ENCODE measurements at places on chromosomes 1 and 21.

GRCh38 chr21:41611966-41612606 lies 104.1 kb upstream of the TMPRSS2 start:
- DNase-seq, result no peak

DNA sequence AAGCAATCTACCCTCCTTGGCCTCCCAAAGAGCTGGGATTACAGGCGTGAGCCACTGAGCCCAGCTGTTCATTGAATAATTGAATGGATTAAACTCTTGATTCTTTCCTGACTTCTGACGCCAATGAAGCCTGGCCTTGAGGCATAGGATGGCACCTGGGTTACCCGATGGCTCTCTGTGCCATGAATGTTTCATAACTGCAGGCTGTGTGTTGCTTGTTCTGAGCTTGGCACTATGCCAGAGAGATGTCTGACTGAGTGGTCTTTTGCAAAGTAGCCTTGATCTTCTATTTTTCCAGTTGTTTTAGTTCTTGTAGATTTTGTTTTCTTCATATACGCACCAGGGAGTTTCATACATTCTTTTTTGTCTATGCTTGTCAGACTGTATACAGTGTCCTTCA lies 38.5 kb upstream of the AK4 start:
- DNase-seq, result no peak

DNA sequence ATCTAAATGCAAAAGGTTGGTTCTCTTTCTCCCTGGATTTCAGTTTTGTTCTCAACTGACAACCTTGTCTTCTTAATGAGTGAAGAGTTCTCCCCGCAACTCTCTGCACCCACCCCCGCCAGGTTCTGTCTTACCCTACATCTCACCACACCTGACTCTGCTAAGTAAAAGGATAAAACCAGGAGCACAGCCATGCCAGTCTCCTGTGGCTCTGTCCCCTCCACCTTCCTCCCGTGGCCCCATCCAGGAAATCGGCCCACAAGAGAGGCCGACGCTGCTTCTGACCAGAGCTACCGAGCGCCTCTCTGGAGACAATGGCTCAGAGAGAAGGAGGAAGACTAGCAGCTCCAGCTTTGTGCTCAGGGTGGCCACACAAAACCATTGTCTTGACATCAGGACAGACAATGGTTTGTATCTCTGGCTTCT lies 72.2 kb downstream of the PLEKHA6 start:
- no peak for DNase-seq

DNA sequence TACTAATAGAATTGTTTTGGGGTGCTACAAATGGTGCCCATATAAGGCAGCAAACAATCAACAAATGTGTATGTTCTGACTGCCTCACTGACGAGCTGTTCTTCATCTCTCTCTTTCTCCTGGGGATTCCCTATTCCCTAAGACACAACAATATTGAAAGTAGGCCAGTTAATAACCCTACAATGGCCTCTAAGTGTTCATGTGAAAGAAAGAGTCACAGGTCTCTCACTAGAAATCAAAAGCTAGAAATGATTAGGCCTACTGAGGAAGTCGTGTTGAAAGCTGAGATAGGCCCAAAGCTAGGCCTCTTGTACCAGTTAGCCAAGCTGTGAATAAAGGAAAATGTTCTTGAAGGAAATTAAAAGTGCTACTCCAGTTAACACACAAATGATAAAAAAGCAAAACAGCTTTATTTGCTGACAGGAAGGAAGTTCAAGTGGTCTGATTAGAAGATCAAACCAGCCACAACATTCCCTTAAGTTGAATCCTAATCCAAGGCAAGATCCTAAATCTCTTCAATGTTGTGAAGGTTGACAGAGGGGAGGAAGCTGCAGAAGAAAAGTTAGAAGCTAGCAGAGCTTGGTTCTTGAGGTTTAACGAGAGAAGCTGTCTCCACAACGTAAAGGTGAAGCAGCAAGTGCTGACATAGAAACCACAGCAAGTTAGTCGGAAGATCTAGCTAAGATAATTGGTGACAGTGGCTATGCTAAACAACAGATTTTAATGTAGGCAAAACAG lies 26.3 kb downstream of the ATP2B4 start:
- DNase-seq, result no peak

GRCh38 chr1:12076425-12077005 lies 13.4 kb downstream of the TNFRSF8 start:
- DNase-seq, result no peak

DNA sequence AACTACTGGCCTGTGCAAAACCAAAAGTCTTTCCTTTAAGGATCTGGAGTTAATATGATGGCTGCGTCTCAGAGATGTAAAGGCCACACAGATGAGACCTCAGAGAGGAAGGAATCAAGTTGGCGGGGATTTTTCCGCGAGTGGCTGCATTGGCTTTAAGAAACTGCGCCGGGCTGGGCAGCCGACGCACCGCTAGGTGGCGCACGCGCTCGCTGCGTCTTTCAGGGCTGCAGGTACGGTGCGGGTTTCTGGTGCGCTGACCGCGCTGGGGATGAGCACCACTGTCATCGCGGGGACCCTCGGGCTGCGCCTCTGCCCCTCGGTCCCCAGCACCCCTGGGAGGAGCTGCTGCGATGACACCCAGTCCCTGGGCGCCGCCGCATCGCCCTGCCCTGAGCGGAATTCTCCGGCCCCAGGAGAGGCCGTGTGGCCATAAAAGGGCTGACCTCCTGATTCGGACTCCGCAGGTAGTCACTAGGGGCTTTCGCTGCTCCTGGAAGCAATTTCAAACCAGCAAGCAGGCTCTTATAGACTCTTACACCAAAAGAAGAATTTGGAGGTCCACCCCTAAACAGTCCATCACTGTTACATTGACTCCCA lies 241.0 kb downstream of the KCNJ6 start:
- no peak for DNase-seq

- DNase-seq, result peak; percentile 43
These were observed 89.7 kb upstream of the RGS1 start for GRCh38 chr1:192485692-192486436.

DNA sequence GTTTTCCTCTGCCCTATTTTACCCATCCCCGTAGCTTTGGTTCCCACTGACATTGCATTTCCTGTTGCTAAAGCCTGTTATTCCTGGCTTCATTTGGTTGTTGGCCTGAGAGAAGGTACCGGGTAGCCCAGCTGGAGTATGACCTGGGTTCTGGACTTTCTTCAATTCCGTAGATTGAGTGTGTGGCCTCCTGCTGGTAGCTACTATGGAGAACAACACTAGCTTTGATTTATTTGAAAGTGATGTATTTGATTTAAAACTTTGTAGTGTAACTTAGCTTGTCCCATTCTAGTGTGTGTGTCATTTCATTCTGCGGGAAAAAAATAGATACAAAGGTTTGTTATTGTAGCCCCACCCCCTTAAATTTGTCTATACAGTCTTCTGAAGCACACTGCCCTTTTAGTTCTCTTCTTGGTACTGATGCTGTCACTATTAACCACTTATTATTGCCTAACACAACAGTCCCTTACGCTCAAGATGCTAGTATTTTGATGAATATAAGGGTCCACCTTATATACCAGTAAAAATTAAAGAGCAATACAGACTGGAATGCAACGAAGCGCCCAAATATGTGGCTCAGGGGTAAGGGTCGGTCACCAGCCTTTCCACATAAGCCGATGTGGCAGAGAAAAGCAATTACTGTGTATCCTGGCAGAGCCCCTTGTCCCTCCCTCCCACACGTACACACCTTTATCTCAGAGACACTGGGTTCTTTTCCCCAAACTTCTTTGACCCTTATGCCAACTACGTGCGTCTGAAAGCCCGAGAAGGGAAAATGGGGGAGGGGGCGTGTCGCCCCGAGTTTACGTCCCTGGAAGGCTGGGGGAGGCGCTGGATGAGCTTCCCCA lies 643 bp upstream of the MOV10 start:
- DNase-seq, result no peak

DNA sequence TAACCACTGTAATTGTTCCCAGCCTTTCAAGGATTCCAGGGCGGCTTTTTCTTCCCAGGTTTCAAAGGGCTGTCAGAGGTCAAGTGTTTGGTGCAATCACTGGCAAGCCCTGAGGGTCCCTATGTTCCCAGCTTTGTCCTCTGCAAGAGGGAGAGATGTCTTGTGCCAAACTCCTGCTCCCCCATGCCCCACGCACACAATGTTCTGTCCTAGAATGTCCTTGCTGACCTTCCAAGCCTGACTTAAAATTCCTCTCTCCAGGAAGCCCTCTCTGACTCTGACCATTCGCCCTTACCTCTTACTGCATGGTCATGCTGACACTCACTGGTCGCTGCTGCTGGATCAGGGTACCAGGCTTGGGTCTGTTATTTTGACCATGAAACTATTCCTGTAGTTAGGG lies 152.5 kb upstream of the KCND3 start:
- DNase-seq, result no peak

GRCh38 chr1:109567877-109568672 lies 19.7 kb downstream of the GNAI3 start:
- DNase-seq, result peak; percentile 61

DNA sequence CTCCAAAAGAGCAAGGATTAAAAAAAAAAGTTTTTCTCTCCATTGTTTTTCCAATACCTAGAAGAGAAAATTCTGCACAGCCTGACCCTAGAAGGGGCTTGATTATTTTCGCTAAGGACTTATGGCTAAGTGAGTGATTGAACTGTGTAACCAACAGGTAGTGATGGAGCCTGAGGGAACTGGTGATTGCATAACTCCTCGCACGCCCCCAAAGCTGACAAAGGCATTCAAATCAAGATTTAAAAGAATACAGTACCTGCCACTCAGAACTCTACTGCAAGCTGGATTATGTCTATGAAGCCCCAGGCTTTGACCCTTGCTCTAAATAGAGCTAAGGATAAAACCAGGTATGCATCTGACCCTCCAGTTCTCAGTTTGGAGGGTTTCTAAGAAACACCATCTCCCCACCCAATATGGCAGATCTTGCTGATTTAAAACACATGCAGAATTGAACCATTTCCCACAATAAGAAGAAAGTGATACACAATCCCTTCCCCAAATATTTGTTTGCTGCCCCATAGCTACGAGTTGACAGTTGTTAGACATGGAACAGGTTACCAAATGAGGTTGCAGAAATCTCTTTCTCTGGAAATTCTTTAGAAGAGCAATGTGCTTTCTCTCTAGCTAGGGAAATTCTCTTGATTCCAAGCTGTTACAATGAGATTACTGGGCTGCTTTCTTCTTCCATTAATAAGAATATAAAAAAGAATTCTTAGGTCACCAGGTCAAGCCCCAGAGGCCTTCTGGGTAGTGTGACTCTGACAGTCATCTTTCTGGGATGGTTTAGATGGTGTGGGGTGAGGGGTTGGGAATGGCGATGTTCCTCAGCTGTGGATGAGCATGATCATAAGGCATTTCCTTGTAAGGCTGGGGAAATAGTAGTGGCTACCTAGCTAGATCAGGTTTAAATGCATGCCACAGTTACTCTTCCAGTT lies 35.1 kb downstream of the FGGY start:
- no peak for DNase-seq

DNA sequence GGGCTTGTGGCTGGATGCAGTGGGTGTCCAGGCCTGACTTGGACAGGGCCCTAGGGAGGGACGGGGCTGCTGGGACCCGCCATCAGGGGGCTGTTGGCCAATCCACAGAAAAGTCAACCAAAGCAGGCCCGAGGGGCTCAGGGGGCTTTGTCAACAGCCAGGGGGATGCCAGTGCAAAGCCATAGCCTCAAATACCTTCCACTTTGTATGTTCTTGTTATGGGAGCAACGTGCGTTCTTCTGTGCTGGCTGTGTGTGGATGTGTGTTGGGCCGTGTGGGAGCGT lies 35.4 kb upstream of the ARF1 start:
- no peak for DNase-seq

GRCh38 chr21:25186273-25186672 lies 421.0 kb downstream of the MRPL39 start:
- peak; percentile 92 for DNase-seq

DNA sequence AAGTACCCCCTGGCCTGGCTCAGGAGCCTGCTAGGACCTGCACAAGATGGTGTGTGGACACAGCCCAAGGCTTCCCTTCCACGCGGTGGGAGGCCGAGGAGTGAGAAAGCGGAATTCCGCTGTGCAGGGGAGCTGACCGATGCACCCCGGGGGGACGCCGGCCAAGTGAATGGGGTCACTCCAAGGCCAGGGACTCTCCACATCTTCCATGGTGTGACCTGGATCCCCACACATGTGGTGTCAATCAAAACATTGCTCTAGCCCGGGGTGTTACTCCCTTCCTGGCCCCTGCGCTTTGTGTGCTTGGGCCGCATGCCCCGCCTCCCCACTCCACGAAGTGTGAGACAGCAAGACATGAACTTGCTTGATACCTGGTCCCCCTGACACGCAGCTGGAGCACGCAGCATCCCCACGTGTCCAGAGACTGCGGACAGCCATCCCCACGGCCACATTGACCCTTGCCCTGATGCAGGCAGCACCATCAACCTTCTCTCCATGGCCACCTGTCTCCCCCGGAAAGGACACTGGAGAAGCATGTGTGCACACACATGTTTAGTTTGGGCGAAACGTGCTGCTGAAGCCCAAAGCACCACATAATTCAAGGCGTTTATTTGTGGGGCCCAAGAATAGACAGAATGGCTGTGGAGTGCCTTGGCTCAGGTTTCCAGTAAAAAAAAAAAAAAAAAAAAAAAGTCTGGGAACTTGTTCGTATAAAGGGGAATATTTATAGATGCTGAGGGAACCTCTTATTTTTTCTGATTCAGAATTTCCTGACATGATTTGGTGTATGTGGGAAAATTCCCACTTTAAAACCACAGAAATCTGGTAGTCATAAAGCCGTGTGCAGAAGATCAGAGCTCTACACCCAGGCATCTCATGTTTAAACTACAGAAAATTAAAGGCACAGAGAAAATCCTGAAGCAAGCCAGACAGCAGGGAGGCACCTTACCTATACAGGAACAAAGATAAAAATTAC lies 171.7 kb downstream of the HUNK start:
- no peak for DNase-seq

DNA sequence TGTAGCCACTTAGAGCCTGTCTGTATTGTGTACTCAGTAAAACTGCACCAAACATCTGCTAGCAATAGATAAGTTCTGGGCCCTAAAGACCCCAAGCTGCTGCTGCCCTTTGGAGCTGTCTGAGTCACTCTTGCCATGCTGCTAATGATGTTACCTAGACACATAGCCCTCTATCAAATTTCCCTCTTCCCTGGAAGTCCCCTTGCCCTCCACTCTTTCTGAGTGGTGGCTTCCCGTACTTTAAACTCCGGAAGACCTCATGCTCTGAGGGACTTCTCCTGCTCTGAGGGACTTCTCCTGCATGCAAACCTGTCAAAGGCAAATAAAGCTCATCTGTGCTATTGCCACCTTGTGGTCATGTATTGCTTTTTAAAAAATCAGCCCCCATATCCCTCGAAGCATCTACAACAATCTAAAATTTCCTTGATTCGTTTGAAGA lies 34.0 kb downstream of the FH start:
- DNase-seq, result no peak

GRCh38 chr1:206814716-206815341 lies 42.5 kb upstream of the IL10 start:
- DNase-seq, result peak; percentile 96

GRCh38 chr1:13228343-13228781 lies 2.4 kb upstream of the PRAMEF18 start:
- no peak for DNase-seq

- no peak for DNase-seq
These were observed 16.7 kb downstream of the SLC25A33 start for GRCh38 chr1:9555942-9556341.

DNA sequence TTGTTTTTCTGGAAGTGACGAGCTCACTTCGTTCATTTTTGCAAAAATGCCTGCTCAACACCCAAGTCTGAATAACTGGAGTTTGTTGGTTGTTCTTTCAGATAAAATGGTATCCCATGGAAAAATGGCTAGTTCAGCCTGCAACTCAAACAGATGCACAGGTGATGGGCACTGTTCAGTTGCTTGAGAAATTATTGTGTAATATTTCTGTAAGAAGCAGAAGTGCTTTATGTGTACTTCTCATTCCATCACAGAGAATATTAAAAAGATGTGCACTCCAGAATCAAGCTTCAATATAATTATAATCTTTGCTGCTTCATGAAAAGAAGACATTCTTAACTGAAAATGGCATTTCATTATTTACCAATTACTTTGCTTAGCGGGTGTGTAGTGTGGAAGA lies 9.1 kb downstream of the SYT2 start:
- DNase-seq, result no peak

Measured in NCI-H446 treated with DMSO at 0.1 percent for 48 hours (cell line).